ENCODE measurements at places on chromosomes 7 and 10. TPM values are rescaled to one million over a fixed set of nuclear protein-coding genes. Genes with fewer than 3 reads are reported as not detected.
A peak's percentile ranks its signal among the peaks of the same experiment; 100 is the strongest.

DNA sequence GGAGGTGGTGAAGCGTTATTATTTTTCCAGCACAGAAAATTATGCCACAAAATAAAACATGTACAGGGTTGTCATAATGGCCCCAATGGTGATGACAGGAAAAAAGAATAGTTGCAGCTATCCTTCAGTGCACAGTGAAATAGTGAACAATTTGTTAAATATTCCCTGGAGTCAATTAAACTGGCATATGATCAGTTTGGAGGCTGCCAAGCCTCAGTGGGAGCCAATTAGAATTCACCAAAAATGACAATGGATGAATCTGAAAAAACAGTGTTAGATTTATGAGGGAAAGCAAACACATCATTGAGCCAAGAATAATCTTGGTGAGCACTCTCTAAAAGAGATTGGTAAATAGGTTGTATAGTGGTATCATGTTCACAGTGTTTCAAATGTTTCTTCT lies 146.3 kb downstream of the OTUD1 start:
- DNase-seq = no peak

GRCh38 chr10:121624836-121625486 lies 26.7 kb upstream of the FGFR2 start:
- no peak for DNase-seq

- DNase-seq = no peak
Observed at GRCh38 chr7:157054927-157055326, 44.5 kb upstream of the MNX1 start.

GRCh38 chr10:106728232-106728631 lies 436.3 kb downstream of the SORCS1 start:
- no peak for DNase-seq

AKR1C4 gene
- polyA plus RNA-seq = not detected

ITPRID1 gene
- not detected for polyA plus RNA-seq

DNA sequence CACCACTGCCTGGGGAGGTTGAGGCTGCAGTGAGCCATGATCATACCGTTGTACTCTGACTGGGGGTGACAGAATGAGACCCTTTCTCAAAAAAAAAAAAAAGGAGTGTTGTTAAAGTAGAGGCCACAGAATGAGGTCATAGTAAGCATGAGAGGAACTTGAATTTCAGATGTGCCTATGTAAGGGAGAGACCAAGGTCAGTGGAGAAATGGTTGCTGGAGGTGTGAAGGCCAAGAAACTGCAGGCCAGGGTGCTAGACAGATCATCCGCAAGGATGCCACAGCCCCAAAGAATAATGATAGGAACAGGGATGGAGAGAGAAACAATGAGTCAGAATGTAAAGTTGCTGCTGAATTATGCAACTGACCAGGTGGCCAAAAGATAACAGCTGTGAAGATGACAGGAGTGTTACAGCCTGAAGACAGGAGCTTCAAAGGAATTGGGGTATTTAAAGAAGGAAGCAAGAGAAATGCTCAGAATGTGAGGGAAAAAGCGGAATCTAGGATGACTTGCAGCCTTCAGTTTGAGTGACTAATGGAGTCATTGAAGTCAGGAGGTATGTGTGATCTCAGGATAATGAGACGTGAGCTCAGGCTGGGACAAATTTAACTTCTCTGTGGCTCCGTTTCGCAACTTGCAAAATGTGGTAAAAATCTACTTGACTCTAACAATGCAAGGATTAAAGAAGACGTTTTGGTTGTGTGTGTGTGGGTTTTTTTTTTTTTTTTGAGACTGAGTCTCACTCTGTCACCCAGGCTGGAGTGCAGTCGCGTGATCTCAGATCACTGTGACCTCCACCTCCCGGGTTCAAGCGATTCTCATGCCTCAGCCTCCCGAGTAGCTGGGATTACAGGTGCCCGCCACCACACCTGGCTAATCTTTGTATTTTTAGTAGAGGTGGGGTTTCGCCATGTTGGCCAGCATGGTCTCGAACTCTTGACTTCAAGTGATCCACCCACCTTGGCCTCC lies 22.2 kb downstream of the TYW1B start:
- no peak for DNase-seq

GRCh38 chr7:22842973-22843372 lies 20.3 kb upstream of the TOMM7 start:
- DNase-seq = no peak

NOM1 gene
- polyA plus RNA-seq = 31.7 TPM

DNA sequence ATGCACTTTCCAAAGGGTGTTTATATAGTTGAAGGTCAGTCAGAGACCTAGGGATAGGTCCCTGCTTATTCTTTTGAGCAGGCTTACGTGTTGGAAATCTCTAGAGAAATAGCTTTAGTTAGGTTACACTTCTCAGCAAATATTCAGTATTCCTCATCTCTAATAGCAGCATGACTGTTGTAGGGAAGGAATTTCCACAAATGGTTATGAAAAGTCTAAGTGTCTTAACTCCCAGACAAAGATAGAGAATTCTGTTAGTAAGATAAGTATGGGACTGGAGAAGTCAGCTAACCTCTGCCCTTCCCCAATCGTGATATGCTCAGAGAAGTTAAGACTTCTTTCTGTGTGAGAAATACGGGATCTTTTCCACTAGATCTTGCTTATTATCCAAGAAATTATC lies 16.5 kb downstream of the SGPL1 start:
- no peak for DNase-seq

DNA sequence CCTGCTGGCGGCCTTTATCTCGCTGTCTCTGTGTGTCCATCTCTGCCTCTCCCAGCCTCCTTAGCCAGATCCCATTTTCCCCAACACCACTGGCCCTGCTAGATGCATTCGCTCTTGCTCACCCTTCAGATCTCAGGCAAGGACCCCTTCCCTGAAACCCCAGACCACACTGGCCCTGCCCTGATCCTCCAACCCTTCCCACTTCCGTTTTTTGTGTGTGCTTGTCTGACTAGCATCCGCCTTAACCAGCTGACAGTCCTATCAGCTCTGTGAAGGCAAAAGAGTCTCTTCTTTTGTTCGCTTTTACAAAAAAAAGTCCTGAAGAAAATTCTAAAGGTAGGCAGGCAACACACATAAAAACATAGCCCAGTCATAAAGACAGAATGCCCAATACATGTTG lies 28.7 kb downstream of the CHST15 start:
- DNase-seq = no peak

ALOX5 gene
- 6.4 TPM for polyA plus RNA-seq

DNA sequence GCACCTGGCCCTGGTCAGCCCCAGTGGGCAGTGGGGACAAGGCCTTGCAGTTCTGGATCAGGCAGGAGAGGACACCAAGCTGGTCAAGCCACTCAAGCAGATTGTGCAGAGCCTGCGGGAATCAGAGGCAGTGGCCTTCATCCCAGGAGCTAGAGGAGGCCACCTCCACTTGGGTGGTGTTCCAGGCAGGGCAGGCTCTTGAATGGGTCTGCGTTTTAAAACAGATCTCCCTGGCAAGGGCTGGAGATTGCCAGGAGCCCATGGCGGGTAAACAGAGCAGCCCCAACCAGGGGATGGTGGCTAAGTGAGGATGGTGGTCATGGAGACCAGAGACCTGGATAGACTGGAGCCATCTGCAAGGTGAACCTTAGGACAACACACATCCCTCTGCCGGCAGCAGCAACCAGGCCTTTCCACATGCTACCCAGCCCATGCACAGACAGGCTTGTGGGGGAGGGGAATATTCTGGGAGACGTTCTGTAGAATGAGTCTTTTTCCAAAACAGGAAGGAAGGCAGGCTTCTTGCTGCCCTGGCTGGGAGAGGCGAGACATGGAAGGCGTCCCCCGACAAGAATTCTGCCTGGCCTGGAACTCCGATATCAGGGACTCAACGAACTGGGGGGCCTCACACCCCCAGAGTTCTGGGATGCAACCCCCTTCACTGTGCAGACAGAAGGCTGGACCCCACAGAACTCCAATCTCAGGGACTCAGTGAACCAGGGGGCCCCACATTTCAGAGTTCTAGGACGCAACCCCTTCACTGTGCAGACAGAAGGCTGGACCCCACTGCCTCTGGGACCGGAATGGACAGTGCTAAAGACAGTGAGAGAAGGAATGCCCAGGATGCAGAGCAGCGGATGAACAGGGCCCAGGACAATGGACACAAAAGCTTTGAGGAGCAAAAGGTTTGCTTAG lies 264.8 kb downstream of the PTPRN2 start:
- no peak for DNase-seq

ADRA2A gene
- polyA plus RNA-seq = 2.7 TPM

GRCh38 chr7:80263333-80263732 lies 128.7 kb downstream of the GNAI1 start:
- no peak for DNase-seq

SPDYE5 gene
- 1.4 TPM for polyA plus RNA-seq

DNA sequence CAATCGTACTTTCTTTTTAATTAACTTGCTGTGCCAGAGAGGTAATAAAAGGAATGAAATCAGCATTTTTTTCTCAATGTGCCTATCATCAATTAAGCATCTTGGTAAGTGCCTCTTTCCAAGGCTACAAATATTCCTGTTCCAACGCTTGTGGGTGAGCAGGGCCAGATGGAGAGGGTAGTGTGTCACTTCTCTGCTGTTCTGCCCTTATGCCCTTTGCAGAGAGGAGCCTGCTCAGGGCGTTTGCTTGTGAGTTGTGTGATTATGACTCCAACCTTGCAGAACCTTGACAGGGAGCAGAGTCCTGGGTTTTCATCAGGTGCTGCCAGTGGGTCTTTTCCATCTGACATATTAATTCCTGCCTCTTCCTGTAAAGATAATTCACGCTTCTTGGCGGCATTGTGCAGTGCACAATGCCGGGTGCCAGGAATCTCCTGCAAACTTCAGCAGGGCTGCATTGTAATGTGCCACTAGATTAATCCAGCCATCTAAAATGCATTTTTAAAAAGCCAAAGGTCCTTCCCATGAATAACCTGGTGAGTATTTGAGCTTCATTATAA lies 234.4 kb downstream of the ARHGAP12 start:
- no peak for DNase-seq

DNA sequence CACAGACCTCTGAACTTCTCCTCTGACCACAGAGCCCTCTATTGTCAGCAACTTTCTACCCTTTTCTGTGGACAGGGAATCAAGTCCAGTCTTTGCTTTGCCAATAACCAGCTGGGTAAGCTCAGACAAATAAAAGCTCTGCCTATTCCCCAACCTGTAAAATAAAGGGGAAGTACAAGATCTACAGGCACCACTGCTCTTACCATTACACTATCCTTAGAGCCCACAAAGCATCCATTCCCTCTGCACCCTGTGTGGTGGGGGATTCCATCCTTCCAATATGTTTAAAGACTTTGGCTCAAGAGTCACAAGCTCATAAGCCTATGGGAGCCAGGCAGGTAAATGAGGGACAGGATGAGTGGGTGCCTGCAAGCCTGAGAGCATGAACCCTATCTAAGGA lies 88.2 kb downstream of the PARD3 start:
- DNase-seq = no peak

DNA sequence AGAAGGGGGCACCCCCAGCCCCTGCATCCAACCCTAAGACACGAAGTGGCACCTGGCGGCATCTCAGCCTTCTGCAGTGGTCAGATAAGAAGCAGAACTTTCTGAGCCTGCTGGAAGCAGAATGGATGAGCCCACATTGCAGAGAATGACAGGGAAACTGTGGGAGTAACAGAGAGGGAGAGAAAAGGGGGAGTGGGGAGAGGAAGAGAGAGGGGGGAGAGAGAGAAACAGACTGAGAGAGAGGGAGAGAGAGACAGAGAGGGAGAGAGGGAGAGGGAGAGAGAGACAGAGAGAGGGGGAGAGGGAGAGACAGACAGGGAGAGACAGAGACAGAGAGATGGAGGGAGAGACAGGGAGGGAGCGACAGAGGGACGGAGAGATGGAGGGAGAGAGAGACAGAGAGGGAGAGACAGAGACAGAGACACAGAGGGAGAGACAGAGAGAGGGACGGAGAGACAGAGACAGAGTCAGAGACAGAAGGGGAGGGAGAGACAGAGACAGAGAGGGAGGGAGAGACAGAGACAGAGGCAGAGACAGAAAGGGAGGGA lies 35.9 kb downstream of the MICALL2 start:
- no peak for DNase-seq

SPDYE9 gene
- 1.3 TPM for polyA plus RNA-seq

DNA sequence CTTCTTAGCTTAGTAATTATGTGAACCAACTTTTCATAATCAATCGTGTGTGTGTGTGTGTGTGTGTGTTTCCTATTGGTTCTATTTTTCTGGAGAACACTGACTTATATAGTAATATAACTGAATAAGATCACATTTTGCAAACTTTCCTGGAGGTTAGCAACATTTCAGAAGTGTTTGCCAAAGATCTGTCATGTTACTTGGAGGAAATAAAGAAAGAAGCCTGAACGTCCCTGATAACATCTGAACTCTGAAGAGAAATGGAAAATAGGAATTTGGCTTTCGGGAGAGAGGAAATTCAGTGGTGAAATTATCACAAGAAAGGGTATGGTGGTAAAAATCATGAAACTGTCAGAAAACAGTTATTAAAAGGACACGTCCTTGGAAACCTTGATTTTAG lies 984.4 kb upstream of the AUTS2 start:
- DNase-seq = no peak

DNA sequence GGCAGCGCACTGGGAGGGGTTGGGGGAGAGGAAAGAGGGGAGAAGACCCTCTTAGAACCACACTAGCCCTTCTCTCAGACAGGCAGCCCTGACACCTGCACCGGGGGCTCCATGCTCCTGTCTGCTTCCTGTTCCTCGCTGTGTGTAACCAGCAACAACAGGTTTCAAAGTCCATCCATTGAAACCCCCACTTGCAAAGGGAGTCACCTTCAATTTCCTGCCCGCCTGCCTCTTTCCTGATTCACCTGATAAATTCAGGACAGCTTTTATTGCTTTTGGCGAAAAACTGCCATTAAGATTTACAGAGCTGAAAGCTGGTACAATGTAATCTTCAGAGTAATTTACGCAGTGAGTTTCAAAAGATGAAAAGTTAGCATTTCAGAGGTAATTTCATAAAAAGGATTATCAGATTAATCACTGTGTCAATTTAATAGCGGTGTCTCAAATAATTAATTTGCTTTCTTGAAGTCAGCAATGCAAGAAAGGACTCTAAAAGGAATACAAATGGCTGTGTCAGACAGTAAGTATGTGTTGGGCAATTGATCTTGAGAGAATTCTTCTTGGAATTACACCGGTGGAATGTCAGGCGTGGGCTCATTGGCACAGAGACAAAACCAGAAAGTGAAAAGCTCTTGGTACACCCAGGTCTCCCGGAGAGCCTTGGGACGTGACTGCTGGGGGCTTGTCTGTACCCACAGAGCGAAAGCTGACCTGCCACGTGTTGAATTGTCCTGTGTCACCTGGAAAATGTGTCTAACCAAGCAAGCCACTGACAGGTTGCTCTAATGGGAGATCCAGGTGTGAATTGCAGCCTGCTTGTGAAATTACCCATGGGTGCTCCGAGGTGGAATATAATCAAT lies 60.7 kb downstream of the TMEM209 start:
- peak; percentile 85 for DNase-seq

Measured in renal pelvis (tissue), 12 donors.